HFFc6 (cell line): ENCODE measurements at places on chromosomes 3 and 15.

- DNase-seq, result peak; percentile 54
Observed at GRCh38 chr15:91965501-91966193, 112.1 kb downstream of the SLCO3A1 start.

- no peak for DNase-seq
Observed at GRCh38 chr3:58345457-58345856, 12.8 kb downstream of the PXK start.

- no peak for DNase-seq
Observed at GRCh38 chr15:70752193-70752635, 11.1 kb downstream of the UACA start.

- DNase-seq, result no peak
Observed at GRCh38 chr3:156456771-156457224, 98.1 kb downstream of the SSR3 start.

DNA sequence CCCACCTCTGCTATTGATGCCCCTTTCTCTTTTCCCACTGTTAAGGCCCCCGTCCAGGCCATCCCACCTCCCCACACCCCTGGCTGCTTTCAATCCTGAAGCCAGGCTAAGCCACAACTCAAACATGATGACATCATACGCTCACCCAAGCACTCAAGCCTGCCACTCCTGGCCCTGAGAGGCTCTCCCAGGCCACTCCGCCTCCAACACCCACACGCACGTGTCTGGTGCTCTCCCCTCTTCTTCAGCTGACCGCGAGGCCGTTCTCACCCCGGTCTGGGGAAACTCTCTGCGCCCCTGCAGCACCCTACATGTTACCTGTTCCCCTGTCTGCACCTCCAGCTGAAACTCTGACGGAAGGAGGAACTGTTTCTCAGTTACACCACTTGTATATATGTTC, 6.2 kb downstream of the ZXDC start:
- no peak for DNase-seq

DNA sequence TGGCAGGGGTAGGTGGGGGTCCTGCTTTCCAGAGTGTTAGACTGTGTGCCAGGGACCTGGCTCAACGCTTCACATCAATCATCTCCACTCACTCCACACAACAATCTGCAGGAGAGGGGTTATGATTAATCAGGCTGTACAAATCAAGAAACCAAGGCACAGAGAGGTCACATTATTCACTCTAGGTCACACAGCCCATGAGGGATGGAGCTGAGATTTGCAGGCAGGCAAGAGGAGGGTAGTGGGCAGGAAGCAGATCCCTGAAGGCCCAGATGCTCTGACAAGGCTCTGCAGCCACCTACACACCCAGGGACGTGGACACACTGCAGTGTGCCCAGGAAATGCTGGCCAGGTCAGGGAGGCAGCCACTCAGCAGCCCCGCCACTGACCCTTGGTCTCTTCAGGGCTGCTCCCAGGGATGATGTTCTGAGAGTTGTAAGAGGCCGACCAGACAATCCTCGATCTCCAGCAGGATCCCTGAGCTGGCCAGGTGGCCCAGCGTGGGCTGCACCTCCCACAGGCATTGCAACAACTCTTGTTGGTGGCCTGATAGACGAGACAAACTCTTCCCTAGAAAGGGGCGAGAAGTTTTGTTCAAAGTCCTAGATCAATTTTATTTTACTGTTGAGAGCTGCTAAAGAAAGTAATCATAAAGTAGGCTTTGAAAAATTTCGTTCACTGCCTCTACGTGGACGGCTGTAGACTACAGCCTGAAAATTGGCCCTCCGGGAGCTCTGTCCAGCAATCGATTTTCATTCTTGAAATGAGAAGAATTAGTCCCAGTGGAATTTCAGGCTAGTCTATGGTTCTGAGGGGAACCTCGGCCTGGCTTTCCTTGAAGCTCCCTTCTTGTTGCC, 4.2 kb upstream of the SLC6A6 start:
- no peak for DNase-seq

DNA sequence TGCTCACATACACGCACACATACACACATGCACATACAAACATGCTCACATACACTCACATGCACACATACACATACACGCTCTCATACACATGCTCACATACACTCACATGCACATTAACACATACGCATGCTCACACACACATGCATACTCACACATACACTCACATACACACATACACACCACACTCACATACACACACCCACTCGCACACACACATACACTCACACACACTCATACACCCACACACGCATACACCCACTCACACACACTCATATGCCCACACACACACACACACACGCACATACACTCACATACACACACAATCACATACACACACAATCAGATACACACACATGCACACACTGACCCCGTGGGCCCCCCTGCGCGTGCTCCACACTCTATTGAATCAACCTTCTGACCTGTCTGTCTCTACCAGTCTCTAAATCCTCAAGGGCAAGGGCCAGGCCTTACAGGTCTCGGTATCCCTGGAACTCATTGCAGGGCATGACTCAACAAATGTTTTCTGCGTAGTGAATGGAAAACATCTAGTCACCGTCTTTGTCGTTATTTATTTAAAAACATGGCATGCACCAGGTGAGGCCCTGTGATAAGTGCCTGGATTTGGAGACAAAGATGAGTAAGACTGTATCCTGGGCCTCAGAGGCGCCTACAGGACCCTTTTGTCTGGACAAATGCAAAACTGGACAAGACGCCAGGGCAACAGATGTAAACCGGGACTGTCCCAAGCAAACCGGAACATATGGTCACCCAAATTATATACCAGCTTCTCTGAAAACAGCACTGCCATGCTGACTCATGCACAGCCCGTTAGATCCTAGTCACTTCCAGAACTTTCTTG, 41.8 kb downstream of the GRK7 start:
- no peak for DNase-seq

DNA sequence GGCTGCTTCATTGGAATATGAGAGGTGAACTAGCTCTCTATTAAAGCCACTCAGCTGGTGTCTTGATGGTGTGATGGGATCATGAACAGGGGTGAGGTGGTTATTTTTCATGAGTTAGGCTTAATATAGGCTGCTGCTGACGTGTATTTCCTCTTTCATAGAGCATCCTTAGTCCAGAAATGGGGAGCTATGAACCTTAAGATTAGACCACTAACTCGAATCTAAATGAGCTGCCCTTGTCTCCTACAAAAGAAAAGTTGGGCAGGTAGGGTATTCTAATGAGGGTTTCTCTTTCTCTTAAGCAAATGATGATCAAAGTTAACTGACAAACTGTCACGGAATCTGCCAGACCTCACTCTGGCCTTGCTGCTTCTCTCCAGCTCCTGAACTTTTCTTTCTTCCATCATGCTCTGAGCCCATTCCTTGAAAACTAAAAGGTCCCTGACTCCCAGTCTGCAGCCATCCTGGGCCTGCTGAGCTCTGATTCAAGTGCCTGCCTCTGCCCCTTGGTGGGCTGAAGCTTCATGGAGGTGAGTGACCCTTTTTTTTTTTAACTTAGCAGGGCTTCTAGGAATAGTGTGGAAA, at the start of gene TRIM69:
Gene TRIM69 (plus strand): TSS at position 348 of the 585 bp plus-strand sequence. CDS start 177 bp downstream, at position 525.
- no peak for DNase-seq

DNA sequence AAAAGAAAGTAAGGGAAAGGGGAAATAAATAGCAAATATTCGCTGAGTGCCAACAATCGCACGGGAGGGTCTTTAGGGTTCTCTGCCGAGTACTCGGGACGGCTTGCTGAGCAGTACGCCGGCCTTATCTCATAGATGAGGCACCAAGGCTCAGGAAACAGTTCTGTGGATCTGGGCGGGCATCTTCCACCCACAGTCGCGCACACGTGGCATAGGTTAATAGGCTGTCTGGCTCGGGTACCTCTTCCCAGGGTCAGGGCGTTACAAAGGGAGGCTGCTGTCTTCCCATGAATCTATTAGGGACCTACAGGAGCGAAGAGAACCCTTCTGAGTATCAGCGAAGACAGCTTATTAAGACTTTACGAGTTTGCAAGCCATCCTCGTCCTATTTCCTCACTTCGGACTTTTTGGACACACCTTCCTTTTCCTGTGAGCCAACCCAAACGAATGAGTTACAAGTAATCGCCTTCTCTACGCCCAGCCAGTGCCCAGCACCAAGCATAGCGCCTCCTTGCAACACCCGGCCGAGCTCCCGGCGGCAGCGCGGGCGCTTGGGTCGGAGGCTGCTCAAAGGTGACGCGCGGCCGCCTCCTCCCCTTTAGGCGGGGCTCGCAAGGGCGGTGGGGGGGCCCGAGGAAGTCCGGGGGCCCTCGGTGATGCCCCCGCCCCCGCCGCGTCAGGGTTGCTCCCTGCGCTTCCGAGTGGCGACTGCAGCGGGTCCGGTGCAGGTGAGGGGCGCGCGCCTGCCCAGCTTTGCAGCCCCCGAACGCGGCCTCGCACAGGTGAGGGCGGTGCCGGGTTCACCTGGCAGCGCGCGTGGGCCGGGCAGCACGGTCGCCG, at the start of gene MCTP2:
Gene MCTP2 (plus strand): TSS at position 679 of the 840 bp plus-strand sequence. CDS start 66,705 bp downstream, outside the sequence.
- peak; percentile 69 for DNase-seq

DNA sequence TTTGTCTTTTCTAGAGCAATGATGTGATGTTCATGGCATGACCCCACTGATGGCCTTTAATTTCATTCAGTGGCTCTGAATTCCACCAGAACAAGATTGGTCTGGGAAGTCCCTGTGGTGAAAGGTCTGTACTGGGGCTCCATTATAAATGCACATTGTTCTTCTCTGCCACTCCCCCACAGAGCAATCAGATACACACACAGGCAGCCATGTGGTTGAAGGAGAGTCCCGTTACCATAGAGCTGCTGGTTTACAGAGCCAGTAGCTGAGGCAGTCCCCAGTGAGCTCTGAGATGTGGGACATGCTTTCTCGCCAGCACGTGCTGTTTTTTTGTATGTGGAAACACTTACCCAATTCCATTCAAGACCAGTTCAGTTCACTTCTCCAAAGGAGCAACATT, 172.7 kb upstream of the TRIM42 start:
- no peak for DNase-seq

DNA sequence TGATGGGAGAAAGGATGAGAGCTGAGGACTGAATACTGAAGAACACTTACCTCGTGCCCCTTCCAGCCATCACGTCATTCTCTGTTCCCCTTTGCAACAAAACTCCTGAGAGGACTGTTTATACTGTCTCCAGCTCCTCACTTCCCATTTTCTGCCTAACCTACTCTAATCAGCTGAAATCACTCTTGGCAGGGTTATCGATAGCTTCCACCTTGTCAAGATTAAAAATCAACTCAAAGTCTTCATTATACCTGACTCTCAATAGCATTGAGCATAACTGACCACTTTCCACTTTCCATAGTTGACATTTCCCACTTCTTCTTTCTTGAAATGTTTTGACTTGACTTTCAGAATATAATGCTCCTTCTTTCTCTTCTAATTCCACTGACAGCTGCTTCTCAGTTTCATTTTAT, 4.3 kb downstream of the BTBD1 start:
- DNase-seq, result no peak

DNA sequence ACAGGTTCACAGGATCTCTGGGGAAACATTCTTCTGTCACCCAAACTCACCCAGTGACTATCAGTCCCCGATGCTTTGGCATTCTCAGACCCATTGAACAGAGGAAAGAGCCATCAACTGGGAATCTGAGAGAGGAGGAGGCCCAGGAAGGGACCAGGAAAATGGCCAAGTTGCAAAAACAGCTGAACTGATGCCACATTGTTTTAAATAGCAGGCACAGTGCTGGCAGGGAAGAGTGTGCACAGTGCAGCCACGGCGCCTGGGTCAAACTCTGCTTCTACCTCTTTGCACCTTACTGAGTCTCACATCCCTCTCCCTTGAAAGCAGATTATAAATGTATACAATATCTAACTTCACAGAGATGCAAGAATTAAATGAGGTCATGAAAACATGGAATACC, 66.4 kb downstream of the SRGAP3 start:
- no peak for DNase-seq

DNA sequence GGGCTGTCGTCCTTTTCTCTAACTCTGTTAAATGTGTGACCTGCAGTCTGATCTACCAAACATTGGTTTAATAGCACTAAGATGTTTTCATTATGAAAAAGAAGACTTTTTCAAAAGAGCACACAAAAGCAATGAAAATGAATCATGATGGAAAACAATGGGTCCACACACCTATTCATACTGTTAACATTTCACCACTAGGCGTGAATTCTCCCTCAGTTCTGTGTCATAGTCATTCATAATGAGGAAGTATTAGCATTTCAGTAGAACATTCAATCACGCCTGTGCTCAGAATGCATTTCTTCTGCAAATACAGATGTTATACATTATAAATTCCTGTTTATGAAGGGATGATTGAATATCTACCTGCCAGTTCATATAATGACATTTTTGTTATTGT, 35.9 kb downstream of the EIF4E3 start:
- DNase-seq, result no peak

DNA sequence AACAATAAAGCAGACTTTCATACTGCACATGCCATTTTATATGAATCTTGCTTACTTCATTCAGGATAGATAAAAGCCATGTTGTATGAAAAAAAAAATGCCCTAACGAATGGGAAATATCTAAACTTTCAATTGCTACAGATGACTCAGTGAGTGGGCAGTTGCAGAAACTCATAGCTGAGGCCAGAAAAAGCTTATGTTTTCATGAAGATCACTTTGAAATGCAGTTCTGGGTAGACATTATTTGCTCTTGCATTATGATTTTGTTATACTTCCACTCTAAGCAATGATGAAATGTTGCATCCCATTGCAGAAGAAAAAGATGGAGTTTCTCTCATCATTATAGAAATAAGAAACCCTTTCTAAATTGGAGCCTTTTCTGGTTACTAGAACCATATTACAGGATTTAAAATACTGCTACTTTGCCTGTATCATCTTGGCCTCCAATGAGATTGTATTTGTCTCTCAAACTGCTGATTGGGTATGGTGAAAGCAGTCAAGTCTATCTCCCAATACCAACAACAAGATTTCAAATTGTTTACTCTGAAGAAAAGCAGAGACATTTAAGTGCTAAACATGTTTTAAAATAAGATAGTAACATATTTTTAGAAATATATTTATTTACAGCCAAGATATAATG, 17.0 kb downstream of the PEAK1 start:
- DNase-seq, result peak; percentile 50

DNA sequence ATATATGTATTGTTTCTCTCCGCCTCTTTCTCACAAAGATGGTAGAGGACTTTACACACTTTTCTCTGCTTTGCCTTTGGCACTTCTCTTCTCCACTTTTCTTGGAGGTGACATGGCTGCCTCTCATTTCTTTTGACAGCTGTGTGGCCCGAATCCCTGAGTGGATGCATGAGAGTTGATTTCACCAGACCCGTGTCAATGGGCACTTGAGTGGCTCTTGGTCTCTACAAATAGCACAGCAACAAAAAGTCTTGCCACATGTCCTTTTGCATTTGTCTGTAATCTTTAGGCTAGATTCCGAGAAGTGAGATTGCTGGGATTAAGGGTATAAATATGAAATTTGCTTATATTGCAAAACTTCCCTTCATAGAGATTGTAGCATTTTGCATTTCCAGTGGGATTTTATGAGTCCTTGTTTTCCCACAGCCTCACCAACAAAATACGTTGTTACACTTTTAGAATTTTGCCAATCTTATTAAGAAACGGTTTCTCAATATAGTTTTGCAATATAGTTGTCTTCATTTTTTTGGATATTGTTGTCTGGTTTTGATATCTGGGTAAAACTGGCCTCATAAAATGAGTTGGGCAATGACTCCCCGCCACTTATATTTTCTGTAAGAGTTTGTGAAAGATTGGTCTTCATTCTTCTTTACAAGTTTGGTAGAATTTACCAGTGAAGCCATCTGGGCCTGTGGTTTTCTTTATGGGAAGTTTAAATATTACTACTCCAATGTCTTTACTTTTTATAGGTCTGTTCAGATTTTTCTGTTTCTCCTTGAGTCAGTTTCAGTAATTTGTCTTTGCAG, 5.2 kb upstream of the TRPM1 start:
- DNase-seq, result no peak

GRCh38 chr3:60983906-60984305, 267.3 kb downstream of the FHIT start:
- no peak for DNase-seq
